NCI-H748 treated with DMSO at 0.1 percent for 48 hours (cell line): ENCODE measurements at places on chromosomes 3 and 15.

DNA sequence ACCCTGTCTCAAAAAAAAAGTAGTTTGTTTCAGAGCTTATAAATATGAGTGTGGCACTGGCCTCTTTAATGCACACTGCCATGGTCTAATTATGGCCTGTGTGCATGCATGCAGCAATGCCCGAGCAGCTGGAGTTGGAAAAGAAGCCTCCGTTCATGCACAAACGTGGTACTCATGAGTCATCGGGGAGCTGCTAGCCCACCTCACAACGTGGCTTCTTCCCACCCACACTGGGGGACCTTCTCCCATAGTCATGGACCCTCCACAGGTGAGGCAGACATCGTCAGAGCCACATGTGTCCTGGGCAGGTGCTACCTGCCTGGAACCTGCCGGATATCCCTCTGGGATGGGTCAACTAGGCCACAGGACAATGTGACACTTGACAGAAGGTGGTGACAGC lies 66.7 kb downstream of the ATP10A start:
- DNase-seq, result no peak

GRCh38 chr3:155641956-155642355 lies 102.9 kb downstream of the PLCH1 start:
- no peak for DNase-seq

GRCh38 chr3:64173563-64173962 lies 51.7 kb downstream of the PRICKLE2 start:
- DNase-seq, result no peak

- no peak for DNase-seq
These were observed 50.8 kb upstream of the PPIB start for GRCh38 chr15:64213646-64214045.

- DNase-seq, result no peak
These were observed 923.7 kb downstream of the EPHA3 start for GRCh38 chr3:90031121-90031520.

DNA sequence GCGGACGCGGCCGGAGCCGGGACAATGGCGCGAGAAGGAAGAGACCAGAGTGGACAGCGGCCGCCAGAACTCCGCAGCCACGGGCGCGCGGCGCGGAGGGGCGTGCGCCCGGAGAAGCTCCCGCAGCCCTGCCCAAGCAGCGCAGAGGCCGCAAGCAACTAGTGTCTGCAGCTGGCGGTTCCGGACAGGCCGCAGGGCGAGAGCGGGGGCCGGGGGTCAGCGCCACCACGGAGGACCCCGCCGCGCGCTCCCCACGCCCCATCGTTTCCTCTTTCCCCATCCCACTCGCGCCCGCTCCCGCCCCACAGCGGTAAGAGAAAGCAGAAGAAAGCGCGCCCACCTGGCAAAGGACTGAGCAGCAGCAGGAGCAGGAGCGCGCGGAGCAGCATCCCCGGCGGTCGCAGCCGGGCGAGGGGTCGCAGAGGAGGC lies 440 bp downstream of the PRTG start:
- DNase-seq, result no peak

DNA sequence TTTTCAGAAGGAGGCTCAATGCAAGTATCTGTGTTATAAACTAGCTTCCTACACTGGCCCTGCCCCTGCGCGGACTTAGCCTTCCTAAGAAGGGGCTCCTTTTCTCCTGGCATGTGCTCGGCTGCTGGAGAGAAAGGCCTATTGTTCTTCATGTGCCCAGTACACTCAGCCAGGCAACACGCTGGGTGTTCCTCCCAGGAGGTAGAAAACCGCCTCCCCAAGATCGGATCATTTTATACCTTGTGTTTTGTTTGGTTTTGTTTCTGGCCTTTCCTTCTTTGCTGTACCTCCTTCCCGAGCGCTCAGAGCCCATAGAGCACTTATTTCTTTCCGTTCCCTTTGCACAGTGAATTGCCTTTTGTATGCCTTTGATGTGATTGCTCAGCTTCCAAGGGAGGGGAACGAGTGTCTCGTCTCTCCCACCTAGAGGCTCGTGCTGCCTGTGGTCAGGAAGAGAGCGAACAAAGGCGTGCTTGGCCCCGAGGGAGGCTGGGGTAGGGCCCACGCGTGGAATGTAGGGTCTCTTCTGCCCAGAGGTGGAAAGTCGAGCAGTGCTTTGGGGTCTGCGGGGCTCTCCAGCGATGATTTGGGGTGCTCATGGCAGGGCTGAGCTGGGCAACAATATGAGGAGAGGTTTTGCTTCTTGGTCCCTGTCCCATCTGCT lies 30.0 kb downstream of the CCNL1 start:
- DNase-seq, result no peak

GRCh38 chr3:71862371-71863140 lies 77.6 kb upstream of the PROK2 start:
- no peak for DNase-seq

DNA sequence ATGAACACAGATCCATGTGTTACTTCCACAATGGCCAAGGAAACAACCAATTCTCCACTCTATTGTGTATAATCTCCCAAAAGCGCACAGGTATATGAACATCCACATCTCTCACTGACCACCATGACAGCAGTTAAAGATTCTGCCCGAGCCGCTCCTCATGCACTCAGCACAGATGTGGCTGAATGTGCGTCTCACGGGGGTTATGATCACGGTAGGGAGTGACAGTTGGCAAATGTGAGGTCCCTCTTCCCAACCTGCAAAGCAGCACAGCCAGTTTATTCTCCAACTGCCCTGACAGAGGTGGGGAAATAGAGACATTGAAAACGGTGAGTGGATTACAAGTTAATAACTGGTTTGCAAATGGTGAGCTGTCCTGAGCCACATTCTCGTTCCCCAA lies 17.6 kb downstream of the FOXP1 start:
- no peak for DNase-seq

GRCh38 chr3:79414035-79414434 lies 353.8 kb downstream of the ROBO1 start:
- DNase-seq, result no peak

GRCh38 chr15:39721893-39722292 lies 60.7 kb downstream of the FSIP1 start:
- DNase-seq, result no peak

GRCh38 chr3:119937229-119937628 lies 155.3 kb downstream of the NR1I2 start:
- DNase-seq, result no peak

DNA sequence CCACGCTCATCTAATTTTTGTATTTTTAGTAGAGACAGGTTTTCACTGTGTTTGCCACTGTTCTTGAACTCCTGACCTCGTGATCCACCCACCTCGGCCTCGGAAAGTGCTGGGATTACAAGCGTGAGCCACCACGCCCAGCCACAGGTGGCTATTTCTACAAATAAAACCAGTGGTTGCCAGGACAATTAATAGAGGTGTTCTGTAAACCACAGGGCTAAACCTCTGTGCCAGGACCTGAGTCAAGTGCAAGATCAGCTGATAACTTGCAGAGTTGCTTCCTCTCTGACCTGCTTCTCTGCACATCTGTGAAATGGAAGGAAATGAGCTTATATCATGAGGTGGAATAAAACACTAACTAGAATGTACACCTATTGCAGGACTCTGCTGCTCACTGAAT lies 72.8 kb downstream of the CD200R1L start:
- peak; percentile 32 for DNase-seq

- DNase-seq, result no peak
These were observed 52.8 kb downstream of the ETFA start for GRCh38 chr15:76258460-76258859.

DNA sequence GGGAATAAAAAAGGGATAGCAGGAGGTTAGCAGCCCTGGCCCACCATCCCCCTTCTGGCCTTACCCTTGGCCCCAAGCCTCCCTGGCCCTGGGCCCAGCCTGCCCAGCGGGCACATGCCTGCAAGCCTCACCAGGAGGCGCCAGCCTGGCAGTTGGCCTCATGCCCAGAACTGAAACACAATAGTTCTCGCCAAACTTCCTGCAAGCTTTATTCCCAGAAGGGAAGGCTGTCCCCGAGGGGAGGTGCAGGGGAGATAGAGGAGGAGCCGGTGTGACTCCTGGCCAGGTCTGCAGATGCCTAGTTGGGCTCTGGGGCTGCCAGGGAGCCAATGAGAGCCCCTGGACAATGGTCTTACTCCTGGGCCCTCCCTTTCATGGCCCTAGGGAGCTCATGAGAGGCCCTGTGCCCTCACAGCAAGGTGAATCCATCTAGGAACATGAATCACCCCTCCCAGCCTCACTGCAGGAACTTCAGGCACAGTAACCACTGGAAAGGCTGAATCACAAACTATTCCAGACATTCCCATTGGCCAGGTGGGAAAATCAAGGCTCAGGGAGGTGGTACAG lies 4.0 kb downstream of the CCDC33 start:
- peak; percentile 43 for DNase-seq

DNA sequence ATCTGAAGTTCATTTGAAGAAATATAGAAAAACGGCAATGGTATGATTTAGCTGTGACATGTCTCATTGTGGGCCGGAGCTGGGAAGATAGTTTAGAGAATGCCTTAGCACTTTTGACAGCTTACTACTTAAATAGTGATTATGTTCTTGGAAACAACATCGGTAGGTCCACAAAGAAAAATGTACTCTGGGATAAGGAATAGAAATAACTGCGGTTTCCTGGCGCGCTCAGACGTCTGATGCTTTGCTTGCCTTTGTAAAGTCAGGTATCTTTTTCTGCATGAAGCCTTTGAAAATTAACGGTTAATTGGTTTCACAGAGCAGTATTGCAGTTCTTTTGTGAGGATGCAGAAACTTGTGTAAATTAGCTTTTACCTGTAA lies 1.4 kb downstream of the USP3 start:
- DNase-seq, result no peak

DNA sequence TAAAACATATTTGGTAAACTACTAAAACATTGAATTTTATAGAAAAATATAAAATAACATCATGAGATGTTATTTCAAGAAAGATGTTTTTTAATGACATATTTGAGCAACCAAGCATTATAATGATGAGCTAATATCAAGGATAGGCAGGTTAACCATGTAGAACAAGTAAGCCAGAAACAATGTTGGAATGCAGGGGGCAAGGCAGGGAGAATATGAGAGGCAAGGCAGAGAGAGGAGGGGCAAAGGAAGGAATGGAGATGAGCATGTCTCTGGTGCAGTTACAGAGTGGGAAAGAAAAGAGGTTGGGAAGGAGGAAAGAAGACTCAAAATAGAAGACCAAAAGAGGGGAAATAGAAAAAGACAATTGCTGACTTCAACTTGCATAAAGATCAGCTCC lies 390.4 kb downstream of the MCTP2 start:
- DNase-seq, result no peak

- no peak for DNase-seq
These were observed 279.8 kb downstream of the UACA start for GRCh38 chr15:70483513-70483912.

DNA sequence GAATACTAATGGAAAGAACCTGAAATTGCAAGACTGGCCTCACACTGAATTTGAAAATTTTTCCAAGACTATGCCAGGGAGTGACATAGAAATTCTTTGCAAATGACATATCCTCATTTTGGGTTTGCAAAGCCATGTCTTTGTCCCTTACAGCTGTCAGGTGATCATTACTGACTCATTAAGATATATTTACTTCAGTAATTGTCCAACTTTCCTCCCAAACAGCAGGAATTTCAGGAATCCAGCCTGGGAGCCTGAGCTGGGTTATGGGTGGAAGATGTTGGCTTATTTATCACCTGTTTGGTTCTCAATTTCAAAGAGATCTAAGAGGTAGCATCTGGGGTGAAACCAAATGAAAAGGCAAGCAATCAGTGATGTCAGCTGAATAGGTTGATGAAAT lies 111.6 kb upstream of the ACP3 start:
- no peak for DNase-seq

DNA sequence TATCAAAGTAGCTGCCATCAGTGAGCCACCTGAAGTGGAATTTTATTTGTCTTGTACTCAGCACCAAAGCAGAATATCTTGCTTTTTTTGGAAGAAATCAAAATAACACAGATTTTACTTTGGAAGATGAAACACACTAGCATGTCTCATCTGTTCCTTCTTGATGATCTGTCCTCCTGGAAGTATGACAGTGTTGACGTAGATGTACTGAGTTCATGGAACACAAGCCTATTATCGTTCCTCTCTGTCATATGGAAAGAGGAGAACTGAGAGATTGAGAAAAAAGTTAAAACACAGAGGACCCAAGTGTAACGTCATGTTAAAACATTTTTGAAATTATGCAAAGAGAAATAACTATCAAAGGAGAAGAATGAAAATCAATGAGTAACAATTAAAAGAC lies 340.2 kb downstream of the ROBO2 start:
- DNase-seq, result no peak

GRCh38 chr3:115341208-115341607 lies 194.1 kb upstream of the ZBTB20 start:
- DNase-seq, result no peak
